ENCODE measurements at places on chromosomes 11 and 22.

- DNase-seq: no peak
Observed at GRCh38 chr11:117228091-117228490, 3.8 kb downstream of the PCSK7 start.

DNA sequence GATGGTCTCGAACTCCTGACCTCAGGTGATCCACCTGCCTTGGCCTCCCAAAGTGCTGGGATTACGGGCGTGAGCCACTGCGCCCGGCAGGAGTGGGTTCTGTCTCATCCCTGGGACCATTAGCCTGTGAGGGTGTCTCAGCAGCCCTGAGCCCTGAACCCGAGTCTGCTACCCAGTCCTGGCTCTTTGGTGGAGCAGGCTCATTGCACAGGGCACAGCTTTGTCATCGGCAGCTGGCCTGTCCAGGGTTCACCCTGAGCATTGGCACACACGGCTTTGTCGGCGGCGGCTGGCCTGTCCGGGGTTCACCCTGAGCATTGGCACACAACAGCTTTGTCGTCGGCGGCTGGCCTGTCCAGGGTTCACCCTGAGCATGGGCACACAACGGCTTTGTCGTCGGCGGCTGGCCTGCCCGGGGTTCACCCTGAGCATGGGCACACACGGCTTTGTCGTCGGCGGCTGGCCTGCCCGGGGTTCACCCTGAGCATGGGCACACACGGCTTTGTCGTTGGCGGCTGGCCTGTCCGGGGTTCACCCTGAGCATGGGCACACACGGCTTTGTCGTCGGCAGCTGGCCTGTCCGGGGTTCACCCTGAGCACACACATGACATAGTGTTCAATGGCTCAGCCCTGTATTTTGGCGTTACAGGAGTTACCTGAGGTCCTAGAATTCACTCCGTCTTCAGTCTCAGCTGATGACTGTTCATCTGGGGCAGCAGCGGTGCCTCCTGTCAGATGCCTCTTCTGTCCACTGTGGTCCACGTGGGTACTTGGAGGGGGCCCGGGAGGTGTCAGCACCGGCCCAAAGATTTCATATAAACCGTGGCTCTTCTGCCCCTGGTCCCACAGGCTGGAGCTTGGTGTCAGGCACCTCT, 1082.5 kb downstream of the BRD1 start:
- DNase-seq: no peak

DNA sequence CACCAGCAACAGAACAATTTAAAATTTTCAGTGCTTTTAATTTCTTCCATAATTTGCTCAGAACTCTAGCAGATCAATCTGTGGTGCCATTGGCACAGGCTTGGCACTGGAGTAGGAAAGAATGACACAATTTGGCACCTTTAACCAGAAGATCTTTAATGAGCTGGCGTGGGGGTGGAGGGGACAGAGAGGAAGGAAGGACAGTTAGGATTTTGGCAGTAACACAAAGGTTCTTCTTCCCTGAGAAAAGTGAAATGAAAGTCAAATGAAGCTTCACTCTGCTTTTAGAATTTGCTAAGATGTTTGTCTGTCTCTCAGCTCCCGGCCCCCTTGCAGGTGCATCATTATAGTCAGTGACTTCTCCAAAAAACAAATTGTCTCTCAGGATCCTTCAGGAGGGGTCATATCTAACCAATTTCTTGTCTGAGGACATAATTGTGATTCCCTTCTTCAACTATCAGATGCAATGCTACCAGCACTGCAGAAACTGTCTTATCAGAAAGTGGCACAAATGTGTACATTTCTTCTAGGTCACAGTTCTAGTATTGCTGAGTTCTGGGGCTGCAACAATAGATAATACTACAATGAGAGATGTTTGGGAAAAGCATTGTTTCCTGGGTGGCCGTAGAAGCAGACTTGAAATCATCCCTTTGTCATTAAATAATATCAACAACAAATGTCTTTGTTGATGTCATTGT, 66.8 kb downstream of the CSTPP1 start:
- DNase-seq: no peak

GRCh38 chr11:134522782-134523570, 110.9 kb upstream of the B3GAT1 start:
- DNase-seq: no peak

DNA sequence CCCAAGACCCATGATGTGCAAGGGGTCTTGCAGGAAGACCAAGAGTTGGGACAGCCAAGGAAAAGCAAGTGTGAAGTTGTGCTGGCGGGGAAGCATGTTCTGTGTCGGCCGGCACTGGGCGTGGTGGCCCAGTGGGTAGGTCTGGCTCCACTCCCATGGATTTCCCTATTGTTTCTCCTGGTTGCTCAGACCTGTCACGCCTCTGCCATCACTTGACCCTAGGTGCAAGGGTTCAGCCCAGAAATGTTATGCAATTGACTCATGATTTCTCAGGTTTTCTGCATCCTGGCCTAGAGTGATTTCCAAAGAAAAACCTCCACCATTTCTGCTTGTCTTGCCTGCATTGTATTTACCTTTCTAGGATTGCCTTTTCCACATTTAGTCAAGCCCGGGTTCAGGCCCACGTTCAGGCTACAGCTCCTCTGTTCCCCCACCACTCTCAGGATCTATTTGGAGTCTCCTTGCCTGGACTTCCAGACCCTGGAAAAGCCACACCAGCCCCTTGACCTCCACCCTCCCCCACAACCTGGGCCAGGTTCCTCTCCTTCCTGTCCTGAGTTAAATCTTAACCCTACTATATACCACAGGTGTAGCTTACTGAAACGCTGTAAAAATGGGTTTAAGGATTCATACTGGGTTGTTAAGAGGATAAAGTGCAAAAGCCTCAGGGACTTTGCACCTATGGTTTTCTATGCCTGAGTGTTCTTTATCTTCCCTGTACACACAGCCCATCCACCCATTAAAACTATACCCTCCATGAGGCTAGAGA, 17.5 kb upstream of the FOLR1 start:
- no peak for DNase-seq

DNA sequence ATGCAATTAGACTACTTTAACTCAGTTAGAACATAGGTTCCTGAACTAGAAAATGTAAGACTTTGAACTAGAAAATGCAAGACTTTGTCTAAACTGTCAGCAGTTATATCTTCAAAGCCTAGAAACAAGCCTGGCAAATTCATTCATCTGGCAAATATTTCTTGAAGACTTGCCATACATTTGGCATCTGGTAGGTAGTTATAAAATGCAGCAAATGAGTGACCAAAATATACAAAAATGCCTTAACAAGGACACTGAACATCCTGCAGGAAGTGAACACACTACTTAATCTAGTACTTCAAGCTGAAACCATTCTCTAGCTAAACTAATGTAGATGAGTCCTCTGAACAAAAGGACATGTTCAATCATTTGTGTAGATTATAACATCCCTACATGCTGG, 84.7 kb upstream of the SCUBE2 start:
- DNase-seq: no peak

DNA sequence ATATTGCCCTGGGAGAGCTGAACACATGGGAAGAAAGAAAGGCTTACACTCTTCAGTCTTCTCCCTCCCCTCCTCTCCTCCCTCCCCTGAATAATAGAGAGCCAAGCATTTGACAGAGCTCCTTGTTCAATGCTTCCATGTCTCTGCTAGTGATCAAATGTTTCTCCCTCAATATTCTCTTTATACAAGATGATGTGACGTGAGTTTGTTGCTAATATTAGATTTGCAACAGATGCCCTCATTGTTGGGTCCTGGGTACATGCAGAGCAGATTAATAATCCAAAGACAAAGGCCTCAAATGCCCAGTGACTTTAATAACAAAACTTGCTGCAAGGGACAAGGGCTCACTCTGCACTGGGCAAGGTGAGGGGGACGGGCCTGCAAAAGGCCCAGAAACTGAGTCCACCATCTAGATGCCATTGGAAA, 7.1 kb upstream of the ENDOD1 start:
- DNase-seq: no peak

DNA sequence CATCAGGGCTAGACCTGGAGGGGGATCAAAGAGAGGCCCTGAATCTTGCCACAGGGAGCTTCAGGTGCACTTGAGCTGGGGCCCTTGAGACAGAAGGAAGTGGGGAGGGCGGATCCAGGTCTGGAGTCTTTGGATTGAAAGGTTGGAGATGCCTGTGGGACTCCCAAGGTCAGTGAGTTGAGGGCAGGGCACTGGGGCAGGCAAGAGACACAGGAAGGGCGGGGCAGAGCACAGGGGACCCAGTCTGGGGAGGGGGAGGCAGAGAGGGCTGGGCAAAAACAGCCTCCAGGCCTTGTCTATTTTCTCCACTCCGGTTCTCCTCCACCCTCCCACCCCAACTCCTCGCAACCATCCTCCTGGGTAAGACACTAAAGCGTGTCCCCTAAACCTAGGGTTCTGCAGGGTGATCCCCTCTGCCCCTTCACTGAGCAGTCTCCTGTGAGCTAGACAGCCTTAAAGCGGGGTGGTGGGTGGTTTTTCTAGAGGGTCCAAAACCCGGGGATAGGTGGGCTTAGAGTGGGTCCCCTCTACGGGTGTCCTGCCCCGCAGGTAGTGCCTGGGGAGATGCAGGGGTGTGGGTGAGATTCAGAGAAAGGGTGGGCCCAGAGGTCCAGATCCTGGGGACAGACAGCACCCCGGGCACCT, 38.6 kb upstream of the CELSR1 start:
- DNase-seq: no peak

DNA sequence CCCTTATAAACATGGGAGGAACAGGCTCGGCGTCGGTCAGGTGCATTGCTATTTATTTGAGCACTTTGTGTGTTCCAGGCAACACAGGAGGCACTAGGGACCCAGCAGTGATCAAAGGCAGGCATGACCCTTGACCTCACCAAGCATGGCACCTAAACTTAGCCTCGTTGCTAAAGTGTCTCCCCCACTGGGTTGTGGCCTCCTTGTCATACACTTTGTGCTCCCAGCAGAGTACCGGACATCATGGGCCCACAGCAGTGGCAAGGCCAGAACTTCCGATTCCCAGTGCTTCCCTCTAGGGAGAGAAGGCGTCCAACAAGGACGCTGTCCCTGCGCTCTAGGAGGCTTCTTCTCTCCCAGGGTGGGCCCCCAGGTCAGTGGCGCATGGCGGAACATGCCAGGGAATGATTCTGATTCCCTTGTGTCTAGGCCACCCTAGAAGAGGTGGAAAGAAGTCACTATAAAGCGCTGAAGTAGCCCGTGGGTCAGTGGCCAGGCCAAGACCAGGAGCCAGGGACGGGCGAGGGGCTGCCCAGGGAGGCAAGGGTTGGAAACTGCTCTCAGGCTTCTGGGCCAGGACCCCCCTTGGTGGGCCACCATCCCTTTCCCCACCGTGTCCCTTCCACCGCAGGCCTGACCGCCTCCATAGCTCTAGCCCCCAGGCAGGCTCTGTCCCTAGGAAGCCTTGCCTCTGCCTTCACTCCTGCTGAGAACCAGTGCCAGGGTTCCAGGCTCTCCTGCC, 19.7 kb downstream of the TOM1 start:
- no peak for DNase-seq

DNA sequence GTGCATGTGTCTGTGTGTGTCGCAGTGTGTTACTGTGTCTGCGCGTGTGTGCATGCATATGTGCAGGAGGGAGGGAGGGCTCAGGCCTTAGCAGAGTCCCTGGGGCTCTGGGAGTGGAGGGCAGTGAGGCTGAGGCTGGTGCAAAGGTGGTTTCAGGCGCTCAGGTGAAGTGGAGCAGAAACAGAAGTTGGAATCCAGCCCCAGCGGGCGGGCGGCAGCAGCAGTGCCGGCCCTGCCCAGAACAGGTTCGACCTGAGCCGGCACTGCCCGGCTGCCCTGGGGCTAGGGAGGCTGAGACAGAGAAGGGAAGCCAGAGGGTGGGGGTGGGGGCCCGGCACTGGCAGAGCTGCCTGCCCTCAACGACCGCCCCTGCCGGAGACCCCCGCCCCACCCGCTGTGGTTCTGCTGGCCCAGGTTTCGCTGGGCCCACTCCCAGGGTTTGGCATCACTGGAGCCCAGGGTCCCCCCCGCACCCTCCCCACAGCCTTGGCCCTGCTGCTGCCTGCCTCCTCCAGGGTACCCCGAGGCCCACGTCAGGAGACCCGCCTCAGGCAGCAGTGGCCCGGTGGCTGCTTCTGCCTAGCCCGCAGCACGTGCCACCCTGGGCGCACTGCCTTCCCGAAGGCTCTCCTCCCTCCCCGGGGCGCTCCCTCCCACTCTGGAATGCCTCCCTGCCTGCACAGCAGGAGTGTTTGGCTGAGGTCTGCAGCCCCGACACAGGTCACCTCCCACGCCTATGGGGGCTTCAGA, 13.3 kb downstream of the ASCL2 start:
- no peak for DNase-seq

GRCh38 chr11:123450623-123451022, 20.6 kb downstream of the GRAMD1B start:
- no peak for DNase-seq

- DNase-seq: no peak
Observed at GRCh38 chr11:1310772-1311468, 1.5 kb upstream of the TOLLIP start.

- DNase-seq: no peak
Observed at GRCh38 chr22:25748140-25748539, 6.2 kb downstream of the MYO18B start.

GRCh38 chr11:124920870-124921609, 2.0 kb downstream of the HEPN1 start:
- DNase-seq: peak; percentile 65

GRCh38 chr11:85774256-85775101, 36.5 kb downstream of the SYTL2 start:
- no peak for DNase-seq

- no peak for DNase-seq
Observed at GRCh38 chr22:31790240-31790639, 36.4 kb downstream of the DEPDC5 start.

GRCh38 chr22:45866126-45866645, 110.8 kb downstream of the WNT7B start:
- no peak for DNase-seq

GRCh38 chr11:45025716-45026492, 75.2 kb upstream of the TP53I11 start:
- no peak for DNase-seq

DNA sequence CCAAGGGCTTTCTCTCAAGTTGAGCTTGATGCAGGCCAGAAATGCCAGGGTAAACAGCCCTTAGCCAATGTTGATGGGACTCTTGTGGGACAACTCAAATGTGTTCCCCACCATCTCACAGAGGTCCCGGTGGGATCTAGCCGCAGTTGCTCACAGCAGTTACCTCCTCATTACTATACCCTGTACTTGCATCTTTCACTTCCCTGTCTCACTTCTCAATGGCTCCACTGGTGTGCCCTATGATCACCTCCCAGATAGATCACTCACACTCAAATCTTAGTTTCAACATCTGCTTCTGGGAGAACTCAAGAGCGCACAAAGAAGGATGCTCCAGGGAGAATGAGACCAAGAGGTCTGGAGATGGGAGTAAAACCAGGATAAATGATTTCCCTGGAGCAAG, 47.0 kb downstream of the RCN1 start:
- no peak for DNase-seq

- DNase-seq: no peak
Observed at GRCh38 chr11:83557653-83558052, 271.5 kb upstream of the CCDC90B start.
